ENCODE measurements at places on chromosomes 6 and 20.

GRCh38 chr20:47577314-47577713, 75.6 kb downstream of the NCOA3 start:
- no peak for DNase-seq

DNA sequence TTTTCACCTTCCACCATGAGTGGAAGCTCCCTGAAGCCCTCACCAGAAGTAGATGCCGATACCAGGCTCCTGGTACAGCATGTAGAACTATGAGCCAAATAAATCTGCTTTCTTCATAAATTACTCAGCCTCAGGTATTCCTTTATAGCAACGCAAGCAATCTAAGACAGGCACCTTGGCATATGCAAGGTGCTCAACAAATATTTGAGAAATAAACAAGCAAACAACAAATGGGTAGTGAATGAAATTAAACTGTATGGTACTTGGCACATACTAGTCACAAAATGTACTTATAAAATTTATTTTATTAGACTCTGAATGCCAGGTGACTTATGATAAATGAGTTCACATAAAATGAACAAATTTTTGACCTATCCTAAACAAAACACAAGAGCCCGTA, 220.3 kb downstream of the MAFB start:
- no peak for DNase-seq

- DNase-seq: no peak
Measured at GRCh38 chr20:58791286-58791685, 59.4 kb downstream of the GNAS-AS1 start.

DNA sequence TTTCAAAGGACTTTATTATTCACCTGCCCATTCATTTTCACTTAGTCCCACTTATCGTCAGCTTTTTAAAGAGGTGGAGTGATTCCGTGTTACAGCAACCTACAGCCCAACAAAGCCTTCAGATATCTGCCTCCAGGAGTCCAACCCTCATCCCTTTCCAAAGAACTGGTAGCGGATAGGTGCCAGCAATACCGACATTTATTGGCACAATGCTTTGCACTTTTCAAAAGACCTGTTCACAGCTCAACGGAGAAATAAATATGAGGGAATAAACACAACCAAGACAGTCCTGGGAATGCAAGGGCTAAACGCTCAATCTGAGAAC, 819 bp upstream of the MTRF1L start:
- DNase-seq: no peak

DNA sequence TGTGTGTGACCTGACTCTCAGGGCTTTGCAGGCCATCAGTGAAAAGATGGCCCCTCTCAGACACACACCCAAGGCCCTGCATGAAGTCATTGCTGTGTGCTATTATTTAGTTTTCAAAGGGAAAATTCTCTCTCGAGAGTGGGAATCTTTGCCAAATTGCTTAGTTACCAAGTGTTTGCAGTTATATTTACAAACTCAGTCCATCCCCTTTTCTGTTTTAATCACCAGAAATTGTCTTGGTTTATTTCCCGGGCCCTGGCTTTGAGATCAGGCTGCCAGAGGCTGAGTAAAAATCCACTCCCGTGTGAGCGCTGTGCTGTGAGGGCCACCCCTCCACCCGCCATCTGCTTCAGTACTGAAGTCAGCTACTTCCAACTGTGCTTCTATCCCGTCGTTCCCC, 163.1 kb downstream of the SOD2 start:
- DNase-seq: no peak

DNA sequence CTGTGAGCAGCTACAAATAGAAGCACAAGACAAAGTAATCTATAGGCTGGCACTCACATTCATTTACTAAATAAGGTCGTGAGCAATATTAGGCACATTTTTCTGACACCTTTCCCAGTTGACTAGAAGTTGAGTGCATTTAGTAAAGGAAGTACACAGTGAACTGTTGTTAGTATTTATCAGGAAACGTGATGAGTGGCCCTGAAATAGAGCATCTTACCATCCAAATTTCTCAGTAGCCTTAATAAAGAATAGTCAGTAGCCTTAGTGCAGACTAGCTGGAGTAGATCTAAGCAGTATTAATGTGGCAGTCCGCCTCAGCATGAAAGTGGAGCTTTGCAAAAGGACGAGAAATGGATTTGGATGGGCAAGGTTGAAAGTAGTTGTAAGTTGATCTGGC, 205.5 kb upstream of the QKI start:
- DNase-seq: no peak

DNA sequence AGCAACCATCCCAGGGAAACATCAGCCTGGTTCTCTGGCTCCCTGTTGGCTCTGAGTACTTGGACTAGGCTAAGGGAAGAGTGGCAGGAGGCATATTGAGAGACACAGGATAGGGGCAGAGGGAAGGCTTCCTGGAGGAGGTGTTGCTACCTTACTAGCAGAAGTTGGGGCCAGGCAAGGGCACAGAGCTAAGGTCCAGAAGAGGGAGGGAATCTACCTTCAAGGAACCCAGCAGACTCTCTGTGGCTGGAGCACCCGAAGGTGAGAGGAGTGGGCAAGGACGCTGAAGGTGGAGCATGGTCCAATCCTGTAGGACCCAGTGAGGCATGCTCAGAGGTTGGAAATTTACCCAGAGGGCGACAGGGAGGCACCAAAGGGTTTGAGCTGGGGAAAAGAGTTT, 191.9 kb downstream of the TFAP2C start:
- no peak for DNase-seq

DNA sequence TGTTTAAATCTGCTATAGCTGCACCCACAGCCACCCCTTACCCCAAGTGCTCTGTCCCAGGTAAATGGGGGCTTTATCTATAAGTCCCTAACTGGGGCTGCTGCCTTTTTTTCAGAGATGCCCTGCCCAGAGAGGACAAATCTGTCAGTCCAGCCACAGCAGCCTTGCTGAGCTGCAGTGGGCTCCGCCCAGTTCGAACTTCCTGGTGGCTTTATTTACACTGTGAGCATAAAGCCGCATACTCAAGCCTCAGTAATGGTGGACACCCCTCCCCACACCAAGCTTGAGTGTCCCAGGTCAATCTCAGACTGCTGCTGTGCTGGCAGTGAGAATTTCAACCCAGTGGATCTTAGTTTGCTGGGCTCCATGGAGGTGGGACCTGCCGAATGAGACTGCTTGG, 505.2 kb downstream of the CBLN4 start:
- no peak for DNase-seq

GRCh38 chr6:100677240-100677639, 203.9 kb downstream of the ASCC3 start:
- no peak for DNase-seq

DNA sequence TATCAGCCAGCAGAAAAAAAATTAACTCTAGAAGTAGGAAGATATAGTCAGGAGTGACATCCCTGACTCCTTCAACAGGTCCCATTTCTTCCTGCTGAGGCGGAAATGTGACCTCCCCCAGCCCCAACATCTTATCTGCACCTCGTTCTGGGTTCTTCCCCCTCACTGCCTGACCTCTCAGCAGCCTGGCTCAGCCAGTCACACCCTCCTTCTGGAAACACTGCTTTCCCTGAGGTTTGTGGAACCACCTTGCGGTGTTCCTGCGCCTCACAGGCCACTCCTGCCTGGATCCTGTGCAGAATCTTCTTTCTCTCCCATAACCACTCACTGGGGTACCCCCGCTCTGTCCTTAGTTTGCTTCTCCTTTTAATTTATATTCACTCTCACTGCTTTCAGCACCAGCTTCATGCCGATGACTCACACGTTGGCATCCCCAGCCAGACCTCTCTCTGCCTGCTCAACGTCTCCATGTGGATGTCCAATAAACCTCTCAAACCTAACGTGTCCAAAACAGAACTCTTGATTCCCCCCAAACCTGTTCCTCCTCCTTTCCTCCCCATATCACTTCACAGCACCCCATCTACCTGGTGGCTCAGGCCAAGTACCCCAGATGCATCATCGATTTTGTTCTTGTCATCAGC, 222.8 kb upstream of the PLN start:
- no peak for DNase-seq

- DNase-seq: no peak
Measured at GRCh38 chr6:5141046-5141445, 55.9 kb downstream of the PPP1R3G start.

- peak; percentile 33 for DNase-seq
Measured at GRCh38 chr6:14641423-14642135, 524.0 kb downstream of the CD83 start.
